ENCODE measurements at places on chromosomes 11 and 22.

DNA sequence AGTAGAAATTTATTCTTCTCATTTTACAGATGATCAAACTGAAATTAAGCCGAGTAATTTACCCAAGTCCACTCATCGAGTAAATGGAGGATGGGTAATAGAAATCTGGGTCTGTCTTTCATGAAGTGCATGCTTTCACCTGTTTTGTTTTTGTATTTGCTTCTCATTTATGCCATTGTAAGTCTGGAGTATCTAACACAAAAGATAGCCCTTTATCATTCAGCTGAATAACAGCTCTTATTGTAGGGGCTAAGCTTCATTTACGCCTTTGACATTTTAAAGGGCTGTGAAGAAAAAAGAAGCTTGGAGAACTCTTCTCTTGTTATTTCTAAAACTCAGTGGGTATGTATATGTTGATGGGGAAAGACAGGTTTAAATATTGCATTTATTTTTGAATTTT lies 1196.2 kb upstream of the TENM4 start:
- DNase-seq = no peak

DNA sequence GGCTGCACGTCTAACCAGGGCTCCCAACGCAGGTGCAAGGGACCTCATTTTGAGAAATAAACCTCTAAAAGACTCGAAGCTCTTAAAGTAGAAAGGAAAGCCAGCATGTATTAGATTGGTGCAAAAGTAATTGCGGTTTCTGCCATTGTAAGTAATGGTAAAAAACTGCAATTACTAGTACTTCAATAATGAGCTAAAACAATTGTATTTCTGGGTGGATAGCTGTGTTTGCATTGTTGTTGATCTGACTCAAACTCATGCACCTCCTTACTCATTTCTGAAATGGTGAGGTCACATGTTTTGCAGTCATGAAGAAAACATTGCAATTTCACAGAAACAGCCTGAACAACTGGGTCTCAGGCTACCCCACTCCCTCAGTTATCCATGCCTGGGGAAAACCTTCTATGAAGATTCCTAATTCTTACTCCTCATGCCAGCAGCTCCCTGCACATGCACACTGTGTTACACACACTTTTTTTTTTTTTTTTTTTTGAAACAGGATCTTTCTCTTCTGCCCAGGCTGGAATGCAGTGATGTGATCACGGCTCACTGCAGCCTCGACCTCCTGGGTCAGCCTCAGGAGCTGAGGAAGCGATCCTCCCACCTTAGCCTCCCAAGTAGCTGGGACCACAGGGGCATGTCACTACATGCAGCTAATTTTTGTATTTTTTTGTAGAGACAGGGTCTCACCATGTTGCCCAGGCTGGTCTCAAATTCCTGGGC lies 24.6 kb downstream of the VWCE start:
- DNase-seq = no peak

- no peak for DNase-seq
Observed at GRCh38 chr11:31863170-31863832, 52.2 kb upstream of the PAX6 start.

GRCh38 chr11:106076171-106076918 lies 802 bp downstream of the KBTBD3 start:
- no peak for DNase-seq

- no peak for DNase-seq
Observed at GRCh38 chr22:36807627-36808026, 9.2 kb downstream of the PVALB start.

DNA sequence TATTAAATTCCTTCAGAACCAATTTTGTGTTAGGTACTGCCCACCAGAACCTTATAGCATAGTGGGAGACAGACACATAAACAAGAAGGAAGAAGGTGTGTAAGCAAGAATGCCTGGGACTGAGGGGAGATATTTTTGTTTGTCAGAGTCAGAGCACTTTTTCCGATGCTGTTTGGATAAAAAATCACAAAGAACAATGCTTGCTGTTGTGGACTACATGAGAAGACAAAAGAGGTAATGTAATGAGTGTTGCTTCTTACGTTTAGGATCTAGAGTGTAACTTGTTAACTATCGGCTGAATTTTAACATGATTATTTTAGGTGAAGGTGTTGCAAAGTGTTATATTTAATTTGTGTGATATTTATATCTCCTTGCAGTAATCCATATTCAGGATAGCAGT lies 84.9 kb downstream of the ATM start:
- DNase-seq = no peak

DNA sequence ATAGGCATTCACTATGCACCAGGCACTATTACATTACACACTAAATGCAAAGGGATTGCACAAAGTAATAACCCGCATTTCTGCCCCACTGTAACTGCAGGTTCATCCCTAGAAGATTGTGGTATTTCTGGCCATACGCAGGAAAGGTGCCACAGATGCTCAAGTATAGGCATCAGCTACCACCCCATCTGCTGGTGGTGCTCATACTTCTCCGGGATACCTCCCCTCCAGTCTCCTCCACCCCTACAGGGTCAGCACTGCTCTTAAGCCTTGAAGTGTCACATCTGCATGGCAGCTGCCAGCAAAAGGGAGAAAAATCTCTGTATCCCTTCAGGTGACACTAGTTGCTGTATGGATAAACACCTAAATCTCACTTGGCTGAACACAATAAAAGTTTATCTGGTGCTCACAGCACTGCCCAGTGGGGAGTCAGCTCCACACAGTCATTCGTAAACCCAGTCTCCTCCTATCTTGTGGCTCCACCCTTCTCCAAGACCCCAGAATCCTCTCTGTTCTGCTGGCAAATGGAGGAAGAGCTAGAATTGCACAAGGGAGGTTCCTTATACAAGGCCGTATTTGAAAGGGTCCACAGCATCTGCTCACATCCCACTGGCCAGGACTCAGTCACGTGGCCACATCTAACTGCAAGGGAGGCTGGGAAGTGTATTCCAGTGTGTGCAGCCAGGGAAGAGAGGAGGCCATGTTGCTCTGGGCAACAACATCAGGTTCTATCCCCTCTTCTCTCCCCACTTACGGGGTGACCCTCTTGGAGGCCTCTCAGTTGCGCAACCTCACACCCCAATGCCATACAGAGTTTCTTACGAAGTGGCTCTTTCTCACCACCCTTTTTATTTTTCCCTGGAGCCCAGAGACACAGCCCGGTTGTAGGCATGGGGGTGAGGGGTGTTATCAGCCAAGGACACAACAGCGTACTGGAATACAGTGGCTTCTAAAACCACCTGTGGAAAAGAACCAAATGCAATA lies 114.7 kb downstream of the BUD13 start:
- no peak for DNase-seq

DNA sequence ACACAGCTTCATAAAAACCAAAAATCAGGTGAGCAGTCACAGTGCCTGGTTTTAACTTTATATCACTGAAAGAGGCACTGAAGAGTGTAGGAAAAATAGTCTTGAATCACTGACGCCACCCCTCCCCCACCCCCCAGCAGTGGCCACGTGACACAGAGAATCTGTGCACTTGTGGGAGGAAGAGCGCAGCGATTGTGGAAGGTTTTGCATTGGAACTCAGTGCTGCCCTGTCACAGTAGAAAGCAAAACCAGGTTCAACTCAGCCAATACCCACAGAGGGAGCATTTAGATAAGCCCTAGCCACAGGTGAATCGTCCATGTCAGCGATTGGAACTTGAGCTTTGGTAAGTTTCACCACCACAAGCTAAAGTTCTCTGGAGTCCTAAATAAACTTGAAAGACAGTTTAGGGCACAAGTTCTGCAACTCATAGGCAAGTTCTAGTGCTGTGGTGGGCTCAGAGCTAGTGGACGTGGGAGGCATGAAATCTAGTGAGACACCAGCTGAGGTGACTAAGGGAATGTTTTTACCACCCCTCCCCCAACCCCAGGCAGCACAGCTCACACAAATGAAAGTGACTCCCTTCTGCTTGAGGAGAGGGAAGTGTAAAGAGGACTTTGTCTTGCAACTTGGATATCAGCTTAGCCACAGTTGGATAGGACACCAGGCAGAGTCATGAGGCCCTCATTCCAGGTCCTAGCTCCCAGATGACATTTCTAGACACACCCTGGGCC lies 13.3 kb downstream of the OR52B2 start:
- DNase-seq = no peak

DNA sequence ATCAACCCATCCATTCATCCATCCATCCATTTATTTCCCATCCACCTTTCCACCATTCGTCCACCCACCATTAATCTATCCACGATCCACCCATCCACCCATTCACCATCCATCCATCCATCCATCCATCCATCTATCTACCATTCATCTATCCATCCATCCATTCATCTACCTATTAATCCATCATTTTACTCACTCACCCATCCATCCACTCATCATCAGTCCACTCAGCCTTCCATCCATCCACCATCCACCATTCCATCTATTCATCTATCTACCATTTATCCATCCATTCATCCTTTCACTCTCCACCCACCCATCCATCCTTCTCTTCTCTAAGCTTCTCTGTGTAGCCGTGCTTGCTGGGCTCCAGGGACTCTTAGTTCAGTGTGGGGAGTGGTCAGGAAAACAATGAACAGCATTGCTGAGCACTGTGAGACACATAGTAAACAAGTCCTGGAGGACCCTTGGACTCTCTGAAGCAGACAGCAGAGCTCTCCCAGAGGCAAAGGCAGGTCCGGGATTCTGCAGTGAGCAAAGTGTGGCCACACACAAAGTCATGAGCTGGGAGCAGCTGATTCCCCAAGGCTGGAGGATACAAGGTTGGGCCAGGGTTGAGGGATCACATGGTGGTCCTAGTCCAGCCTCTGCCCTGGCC lies 642.2 kb downstream of the BRD1 start:
- no peak for DNase-seq

- DNase-seq = no peak
Observed at GRCh38 chr22:46280999-46281623, 13.3 kb downstream of the TTC38 start.

DNA sequence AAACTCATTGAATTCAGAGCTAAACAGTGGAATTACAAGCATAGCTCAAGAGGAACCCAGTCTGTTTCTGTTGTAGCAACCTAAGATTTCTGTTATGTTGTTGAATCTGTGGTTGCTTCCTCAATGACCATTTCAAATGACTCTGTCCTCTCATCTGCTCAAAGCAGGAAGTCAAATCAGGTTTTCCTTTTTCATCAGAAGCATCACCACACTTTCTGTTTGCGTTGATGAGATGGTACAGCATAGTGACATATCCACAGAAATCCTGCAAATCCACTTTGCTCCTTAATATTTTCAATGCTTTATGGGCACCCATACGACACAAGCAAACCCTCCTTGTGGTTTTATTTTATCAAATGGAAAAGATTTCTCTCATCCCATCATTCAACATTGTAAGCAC lies 12.6 kb upstream of the UCP2 start:
- DNase-seq = peak; percentile 22

DNA sequence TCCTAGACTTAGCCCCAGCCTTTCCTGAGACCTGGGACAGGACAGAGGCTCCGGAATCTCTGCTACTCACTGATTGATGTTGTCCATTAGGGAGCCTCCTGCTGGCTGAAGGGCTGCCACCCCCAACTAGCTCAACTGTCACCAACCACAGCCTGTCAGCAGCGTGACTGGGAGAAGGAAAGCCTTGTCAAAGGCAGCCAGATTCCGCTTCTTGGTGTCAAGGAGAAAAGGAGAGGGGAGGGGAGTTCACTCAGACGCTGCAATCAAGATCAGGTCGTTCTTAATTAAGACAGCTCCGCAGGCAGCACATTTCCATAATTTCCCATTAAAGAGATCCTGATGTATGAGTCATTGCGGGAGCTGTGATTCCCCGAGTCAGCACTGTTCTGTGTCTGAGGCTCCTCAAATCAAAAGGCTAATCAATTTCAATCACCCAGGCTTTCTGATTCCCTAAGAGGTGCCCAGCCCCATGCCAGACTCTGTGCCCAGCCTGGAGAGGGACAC lies 152.8 kb upstream of the ZBED5 start:
- DNase-seq = no peak

GRCh38 chr11:111059726-111060125 lies 185.8 kb upstream of the POU2AF2 start:
- no peak for DNase-seq

- DNase-seq = no peak
Observed at GRCh38 chr11:134987223-134987768, 575.3 kb upstream of the B3GAT1 start.

- no peak for DNase-seq
Observed at GRCh38 chr22:49344656-49345055, 483.0 kb downstream of the BRD1 start.

DNA sequence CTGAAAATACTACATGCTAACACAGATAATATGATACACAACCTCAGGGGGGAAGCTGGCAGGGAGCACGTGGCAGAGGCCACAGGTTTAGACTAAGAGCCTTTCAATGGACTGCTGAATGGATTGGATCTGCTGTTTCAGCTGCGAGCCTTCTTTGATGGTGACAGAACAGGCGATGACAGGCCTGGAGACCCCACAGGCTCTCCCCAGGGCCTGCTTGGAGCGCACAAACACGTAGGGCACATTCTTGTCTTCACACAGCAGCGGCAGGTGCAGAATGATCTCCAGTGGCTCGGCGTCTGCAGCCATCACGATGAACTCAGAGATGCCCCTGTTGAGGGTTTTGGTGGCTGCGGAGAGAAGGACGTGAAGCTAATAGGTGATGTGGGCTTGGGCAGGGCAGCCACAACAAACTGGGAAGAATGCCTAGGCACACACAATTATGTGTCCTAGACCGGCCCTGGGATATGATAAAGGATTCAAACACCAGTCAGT lies 13.8 kb downstream of the SNU13 start:
- no peak for DNase-seq

DNA sequence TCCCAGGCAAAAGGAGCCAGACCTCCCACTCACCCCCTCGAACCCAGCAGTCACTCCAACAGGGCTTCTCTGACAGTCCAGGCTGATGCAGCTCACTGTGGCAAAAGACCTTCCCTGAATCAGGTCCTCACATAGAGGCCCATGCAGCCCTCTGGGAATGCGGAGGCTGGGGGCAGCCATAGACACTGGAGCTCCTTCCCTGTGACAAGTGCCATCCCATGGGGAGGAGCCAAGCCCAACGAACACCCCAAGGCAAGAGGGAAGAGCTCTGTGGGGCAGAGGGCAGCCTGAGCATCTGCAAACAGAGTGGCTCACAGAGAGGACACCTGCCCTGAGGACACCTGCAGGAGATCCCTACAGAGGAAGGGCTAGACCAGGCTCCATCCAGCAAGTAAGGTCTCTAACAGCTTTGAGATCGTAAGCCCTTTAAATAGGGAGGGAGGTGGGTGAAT lies at the start of gene LINC01488:
Gene LINC01488, plus strand, starts transcription at position 271 of the 452 bp plus-strand sequence.
- no peak for DNase-seq

DNA sequence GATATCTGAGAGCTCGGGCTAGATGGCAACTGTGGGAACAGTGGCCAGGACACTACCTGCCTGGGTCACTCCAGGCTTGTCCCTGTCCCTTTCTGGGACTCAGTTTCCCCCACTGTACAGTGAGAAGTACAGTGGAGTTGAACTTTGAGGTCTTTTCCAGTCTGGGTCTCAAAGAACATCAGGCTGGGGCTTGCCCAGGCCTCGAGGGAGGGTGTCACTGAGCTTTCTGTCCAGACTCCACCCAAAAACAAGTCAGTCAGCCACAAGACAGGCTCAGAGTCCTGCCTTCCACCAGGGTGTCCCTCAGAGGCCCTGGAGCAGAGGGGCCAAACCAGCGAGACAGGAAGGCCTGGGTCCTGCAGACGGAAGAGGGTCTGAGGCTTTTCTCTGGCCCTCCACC lies 2.0 kb upstream of the PLA2G3 start:
- DNase-seq = no peak

- DNase-seq = no peak
Observed at GRCh38 chr11:6719576-6719975, 36.4 kb upstream of the MRPL17 start.

GRCh38 chr11:28760676-28761390 lies 652.6 kb downstream of the METTL15 start:
- no peak for DNase-seq

Data from stimulated activated CD4-positive, alpha-beta T cell treated with anti-CD3 and anti-CD28 coated beads, Interleukin-4, amount 100 ng/mL, for 24 hours (primary cell).